ENCODE measurements at places on chromosomes 6 and 20. TPM values are rescaled to one million over a fixed set of nuclear protein-coding genes. Genes with fewer than 3 reads are reported as not detected.

DNA sequence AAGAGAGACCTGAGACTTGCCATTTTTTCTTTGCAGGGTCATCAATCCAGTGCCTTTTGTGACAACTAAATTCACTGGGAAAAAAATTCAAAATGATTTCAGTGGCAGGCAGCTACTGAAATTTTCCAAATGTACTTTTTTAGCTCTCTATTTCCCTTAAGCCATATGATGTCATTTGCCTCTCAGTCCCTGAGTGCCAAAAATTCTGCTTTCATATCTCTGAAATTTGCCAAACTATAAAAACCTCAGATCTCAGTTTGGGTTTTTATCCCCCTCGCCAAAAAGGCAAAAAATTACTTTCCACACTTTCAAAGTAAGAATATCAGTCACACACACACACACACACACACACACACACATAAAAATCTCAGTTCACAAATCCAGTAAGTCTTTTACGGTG, 651.3 kb upstream of the ARID1B start:
- DNase-seq: no peak

GRCh38 chr20:49583669-49584417, 15.9 kb upstream of the PTGIS start:
- DNase-seq: peak; percentile 90

Gene KCNK16
- polyA plus RNA-seq: not detected

DNA sequence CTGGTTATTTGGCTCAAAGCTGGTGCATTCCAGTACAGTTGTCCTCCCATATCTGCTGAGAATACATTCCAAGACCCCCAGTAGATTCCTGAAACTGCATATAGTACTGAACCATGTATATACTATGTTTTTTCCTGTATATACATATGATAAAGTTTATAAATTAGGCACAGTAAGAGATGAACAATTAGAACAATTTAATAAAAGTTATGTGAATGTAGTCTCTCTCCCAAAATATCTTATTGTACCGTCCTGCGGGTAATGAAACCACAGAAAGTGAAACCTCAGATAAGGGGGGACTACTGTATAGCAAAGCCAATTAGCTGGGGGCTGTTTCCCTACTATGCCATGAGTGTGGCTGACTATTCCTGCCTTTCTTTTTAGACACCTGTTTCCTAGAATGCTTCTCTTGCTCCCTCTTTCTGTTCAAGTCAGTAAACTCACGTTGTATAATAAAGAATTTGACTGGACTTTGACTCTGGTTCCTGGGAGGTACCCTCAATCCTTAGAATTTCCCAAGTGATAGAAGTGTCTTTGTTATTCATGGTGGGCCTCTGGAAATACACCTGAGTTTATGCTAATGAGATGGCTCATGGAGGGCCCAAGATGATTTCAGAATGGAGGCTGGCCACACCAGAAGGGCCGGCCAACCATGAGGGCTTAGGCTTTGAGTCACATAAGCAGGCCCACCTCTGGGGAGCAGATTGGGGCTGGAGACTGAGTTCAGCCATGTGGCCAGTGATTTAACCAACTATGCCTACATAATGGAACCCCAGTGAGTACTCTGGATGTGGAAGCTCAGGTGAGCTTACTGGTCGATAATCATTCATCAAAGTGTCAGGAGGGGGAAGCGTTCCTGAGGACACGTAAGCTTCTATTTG, 689 bp upstream of the BLOC1S5 start:
- peak; percentile 48 for DNase-seq

Measured in stomach (tissue), 19 donors.